ENCODE measurements at places on chromosomes 11 and 22.

GRCh38 chr11:105227363-105227762, 87.8 kb upstream of the CARD18 start:
- no peak for DNase-seq

- no peak for DNase-seq
Measured at GRCh38 chr11:17333799-17334586, 17.6 kb upstream of the NCR3LG1 start.

DNA sequence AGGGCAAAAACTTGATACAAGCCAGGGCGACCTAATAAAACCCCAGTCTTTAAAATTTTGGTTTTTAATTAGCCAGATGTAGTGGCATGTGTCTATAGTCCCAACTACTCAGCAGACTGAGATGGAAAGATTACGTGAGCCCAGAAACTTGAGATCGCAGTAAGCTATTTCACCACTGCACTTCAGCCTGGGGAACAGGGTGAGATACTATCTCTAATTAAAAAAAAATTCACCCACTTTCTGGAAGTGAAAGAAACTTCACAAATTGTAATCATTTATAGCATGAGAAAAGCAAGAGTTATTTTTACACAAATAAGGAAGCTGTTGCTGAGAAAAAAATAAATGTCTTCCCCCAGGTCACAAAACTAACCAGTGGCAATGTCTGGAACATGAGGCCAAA, 882 bp upstream of the GLYATL2 start:
- DNase-seq, result no peak

- no peak for DNase-seq
Measured at GRCh38 chr11:109422870-109423465, 978 bp downstream of the C11orf87 start.

- DNase-seq, result no peak
Measured at GRCh38 chr11:63874511-63874910, 35.6 kb downstream of the MARK2 start.

- DNase-seq, result no peak
Measured at GRCh38 chr22:19352766-19353165, 61.2 kb upstream of the CLTCL1 start.

GRCh38 chr11:36365907-36366306, 69.8 kb downstream of the PRR5L start:
- no peak for DNase-seq

DNA sequence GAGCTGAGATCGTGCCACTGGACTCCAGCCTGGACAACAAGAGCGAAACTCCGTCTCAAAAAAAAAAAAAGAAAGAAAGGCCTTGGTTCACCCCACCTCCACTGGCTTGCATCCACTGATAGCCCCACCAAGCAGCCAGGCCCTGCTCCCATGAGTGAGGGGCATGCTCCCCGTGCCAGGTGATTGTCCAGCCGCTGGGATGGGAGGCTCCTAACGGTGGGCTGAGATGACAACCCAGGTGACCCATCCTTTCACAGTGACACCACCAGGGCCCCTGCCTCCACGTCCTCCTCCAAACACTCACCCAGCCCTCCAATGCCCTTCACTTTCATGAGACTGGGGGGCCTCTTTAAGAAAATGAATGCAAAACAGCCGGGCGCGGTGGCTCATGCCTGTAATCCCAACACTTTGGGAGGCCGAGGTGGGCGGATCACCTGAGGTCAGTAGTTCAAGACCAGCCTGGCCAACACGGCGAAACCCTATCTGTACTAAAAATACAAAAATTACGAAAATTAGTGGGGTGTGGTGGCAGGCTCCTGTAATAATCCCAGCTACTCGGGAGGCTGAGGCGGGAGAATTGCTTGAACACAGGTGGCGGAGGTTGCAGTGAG, 8.6 kb upstream of the DERL3 start:
- DNase-seq, result no peak

DNA sequence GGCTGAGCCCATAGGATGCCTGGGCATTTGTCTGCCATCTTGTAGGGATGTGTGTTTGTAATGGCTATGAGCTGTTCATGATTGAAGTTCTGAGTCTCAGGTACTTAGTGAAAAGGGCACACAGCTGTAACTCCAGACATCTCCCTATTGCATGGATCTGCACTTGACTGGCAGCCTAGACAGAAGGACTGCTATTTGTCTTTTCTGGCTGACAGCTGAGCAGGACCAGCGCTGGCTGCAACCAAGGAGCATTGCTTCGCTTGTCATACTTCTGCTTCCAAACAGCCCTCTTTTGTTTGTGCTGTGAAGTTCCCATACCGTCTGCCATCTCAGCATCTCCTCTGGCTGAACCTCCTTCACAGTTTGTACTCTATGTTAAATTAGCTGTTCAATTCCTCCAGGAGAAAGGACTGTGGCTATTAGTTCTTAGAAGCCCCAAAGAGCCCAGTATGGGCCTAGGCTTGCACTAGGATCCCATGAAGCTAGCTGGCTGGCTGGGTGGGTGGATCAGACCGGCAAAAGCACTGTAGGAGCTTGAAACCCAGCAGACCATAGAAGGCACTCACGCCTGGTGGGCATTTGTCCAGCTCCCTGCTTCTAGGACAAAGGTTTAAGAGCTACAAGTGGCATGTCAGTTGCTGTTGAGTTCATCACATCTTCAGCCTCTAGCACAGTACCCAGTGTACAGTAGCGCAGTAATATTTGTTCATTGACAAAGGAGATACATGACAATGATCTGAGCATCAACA, 20.4 kb downstream of the HIRA start:
- DNase-seq, result no peak

DNA sequence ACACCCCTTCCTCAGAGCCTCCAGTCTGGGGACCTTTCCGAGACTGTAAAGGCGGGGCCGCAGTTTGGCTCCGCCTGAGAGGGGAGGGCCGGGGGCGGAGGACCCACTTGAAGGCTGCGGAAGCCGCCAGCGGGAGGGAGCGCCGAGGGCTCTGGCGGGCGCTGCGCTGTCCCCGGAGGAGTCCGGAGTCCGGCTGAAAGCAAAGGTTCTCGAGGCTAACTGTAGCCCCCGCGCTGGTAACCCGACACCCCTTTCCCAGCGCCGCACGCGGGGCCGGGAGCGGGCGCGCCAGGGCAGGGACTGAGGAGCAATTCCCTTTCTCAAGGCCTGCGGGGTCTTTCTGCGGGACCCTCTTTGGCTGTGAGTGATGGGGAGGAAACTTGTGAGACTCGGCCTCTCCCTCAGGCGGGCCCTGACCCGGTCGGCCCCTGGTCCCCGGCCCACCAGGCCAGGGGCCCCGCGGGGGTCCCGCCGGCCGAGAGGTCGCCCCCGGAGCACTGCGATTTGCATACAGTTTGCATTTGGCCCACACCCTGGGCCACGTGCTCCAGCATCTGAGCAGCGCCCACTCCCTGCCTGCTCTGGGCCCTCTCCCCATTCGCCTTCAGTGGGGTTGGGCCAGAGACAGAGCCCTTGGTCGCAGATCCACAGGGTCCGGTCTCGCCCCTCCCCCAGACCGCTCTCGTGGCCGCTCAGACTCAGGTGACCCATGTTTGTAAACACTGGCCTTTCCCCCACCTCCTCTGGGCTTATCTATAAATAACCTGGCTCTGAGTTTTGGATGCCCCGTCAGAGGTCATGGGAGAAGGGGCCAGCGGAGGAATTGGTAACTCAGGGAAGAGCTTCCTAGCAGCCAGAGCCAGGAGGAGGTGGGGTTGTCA, 519 bp upstream of the ART5 start:
- peak; percentile 25 for DNase-seq

DNA sequence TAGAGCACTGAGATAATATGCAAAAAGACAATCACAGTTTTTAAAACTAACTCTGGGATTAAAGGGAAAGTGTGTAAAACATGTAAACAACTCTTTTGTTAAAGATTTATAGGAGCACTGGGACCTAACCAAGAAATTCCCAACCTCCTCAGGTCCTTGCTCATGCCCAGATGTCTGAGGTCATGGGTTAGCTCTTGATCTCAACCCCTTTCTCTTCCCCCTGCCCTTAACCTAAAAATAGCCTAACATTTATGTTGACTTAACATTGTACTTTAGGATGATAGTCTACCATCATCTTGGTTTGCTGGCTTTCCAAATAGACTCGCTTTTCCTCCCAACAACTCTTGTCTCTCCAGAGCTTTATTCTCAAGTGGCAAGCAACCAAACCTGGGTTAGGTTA, 258.2 kb upstream of the FAT3 start:
- no peak for DNase-seq

GRCh38 chr22:26426924-26427323, 2.1 kb upstream of the ASPHD2 start:
- DNase-seq, result no peak

DNA sequence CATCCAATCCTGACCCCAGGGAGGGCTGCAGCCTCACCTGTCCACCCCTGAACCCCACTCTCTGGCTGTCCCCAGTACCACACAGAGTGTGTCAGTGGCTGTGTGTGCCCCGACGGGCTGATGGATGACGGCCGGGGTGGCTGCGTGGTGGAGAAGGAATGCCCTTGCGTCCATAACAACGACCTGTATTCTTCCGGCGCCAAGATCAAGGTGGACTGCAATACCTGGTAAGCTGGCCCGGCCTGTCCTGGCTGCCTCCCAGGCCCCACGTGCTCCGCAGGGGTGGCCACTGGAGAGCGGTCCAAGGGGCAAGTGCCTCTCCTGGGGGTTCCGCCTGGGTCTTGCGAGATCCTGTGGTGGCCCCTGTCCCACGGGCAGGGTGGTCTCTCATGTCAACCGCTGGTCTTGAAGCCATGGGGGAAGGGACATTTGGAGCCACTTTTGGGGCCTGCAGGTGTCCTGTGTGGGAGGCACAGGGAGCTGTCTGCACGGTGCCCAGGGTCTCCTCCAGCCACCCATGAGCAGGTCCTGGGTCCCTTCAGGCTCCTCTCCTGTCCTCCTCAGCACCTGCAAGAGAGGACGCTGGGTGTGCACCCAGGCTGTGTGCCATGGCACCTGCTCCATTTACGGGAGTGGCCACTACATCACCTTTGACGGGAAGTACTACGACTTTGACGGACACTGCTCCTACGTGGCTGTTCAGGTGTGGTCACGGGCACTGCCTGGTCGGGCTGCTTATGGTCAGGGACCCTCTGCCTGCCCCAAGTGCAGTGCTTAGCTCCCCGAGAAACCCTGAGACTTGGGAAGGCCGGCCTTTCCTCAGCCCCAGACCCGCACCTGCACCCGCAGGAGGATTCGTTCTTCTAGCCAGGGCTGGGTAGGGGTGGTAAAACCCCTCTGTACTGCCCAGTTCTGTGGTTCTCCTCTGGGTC, 11.8 kb downstream of the MUC2 start:
- DNase-seq, result no peak

DNA sequence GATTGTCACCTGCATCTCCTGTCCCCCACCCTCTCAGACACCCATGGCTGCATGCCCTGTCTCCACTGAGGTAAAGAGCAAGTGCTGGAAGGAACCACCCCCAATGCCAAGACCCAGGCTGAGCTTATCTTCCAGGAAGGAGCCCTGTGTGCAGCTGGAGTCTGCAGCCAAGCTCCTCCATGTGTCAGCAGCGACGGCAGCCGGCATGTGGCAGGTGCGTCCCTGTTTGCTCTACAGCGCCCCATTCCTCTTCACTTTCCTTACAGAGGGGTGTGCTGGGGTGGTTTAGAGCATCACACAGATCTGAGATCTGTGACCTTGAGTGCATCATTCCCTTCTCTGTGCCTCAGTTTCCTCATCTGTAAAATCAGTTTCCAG, 7.7 kb upstream of the MN1 start:
- no peak for DNase-seq

DNA sequence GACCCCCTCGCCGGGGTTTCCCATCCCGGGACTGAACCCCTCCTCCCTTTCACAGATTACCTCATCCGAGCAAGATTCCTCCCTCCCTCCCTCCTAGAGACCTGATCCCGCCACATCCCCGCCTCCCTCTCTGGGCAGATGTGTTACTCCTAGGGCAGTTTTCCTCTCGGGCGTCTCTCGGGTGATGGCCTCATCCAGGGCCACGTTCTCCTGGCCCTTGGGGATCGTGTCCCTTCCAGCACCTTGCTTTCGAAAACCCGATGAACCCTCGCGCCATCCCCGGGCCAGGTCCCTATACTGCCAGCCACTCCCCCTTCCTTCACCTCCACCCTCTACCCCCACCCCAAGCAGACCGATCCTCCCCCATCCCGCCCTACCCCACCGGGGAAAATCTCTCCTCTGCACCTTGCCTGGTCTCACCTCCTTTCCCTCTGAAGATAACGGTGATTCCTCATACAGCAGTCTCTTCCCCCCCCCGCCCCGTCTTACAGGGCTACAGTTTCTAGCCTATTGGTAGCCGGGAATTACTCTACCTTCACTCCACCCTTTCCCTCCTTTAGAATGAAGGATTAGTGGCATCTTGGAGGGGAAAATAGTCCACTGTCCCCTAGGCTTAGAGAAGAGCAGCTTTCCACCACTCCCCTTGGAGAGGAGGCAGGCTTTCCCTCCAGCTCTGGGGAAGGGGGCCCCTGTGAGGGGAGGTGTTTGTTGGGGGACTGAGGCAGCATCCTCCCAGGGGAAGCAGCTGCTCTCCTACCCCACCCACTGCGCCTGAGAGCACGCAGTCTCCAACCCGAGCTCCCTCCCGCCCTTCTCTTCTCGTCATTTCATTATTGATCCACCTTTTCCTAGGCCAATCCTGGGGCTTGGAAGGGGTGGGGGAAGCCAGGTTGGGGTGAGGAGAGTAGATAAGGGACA, 1.2 kb downstream of the KMT2A start:
- no peak for DNase-seq

GRCh38 chr11:7364660-7365059, 113.0 kb downstream of the SYT9 start:
- DNase-seq, result no peak

DNA sequence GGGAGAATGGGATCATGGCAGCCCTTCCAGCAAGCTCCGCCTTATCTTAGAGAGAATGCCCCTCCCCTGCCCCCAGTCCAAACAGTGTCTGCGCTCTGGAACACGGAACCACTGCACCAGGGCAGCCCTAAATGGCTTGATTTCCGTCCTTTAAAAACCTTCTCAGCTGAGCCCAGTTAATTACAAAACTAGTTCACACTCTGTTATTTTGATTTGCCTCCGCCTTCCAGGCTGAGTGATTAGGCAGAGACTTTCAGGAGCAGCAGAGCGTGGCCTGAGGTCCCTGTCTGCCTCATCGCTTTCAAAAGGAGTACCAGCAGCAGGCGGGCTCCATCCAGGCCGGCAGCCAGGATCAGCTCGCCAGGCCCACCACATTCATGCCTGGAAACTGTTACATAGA, 313.0 kb downstream of the BRD1 start:
- DNase-seq, result no peak

DNA sequence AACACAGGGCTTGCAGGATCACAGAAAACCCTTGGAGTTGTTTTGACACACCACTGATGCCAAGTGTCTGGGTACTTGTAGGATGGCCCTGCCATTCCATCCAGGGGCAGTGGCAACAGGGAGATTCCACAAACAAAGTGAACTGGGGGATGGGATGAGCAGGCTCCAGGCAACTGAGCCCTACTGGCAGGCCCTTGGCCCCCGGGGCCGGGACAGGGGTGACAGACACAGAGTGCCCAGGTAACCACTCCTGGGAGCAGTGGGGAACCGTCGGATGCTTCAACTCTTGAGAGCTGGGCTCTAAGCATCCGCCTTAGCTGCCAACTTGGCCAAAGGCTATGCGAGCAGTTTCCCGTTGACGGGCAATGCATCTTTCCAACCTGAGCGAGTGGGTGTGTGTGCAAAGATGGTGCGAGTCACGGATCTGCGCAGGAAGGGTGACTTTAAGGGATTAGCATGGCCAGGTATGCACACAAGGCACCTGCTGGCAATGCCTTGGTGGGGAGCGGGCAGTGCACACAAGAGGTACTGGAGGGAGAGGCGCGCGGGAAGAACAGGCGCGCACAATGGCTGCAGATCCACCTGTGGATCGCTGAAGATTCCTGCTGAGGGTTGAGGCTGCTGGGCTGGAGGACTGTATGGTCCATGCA, 83.1 kb upstream of the PRODH start:
- no peak for DNase-seq

Data from stimulated activated CD8-positive, alpha-beta memory T cell treated with anti-CD3 and anti-CD28 coated beads, Interleukin-15, amount 100 ng/mL, for 48 hours (primary cell).